Adrenal gland (tissue), 19 donors: ENCODE measurements at places on chromosomes 16 and 17.

DNA sequence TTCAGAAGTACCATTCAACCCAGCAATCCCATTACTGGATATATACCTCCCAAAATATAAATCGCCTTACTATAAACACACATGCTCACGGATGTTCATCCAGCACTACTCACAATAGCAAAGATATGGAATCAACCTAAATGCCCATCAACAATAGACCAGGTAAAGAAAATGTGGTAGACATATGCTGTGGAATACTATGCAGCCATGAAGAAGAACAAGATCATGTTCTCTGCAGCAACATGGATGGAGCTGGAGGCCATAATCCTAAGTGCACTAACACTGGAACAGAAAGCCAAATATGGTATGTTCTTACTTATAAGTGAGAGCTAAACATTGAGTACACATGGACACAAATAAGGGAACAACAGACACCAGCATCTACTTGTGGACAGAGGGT, 7.8 kb downstream of the ALOX15 start:
- H3K36me3 ChIP-seq = no peaks in the 10 kb centered on the region
- H3K4me1 ChIP-seq = no peaks in the 10 kb centered on the region
- H3K4me3 ChIP-seq = no peak overlapping the region
- H3K27ac ChIP-seq = no peak overlapping the region

GRCh38 chr17:63519972-63520882, 2.9 kb upstream of the KCNH6 start:
- no peaks in the 10 kb centered on the region for H3K4me1 ChIP-seq
- DNase-seq = no peak
- no peaks in the 10 kb centered on the region for H3K36me3 ChIP-seq
- no peak overlapping the region for H3K4me3 ChIP-seq
- no peak overlapping the region for H3K27ac ChIP-seq

DNA sequence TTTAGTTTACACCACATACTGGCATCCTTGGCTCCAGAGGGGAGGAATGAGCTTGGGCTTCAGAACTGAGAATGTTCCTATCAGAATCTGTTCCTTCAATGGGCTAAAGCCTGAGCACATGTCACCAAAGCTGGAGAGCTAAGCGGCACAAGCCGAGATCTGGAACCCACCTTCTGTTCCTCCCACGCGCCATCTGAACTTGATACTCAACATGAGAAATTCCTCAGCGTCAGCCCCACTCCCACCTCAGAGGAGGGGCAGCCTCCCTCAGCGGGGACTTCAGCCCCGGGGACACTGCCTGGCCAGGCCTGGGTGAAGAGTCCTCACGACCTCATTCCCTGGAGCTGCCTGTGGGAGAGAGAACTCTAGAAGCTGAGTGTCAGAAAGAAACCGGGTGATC, 22.8 kb upstream of the SLC47A1 start:
- no peak overlapping the region for H3K4me3 ChIP-seq
- H3K27ac ChIP-seq = no peak overlapping the region
- H3K27me3 ChIP-seq = no peaks in the 10 kb centered on the region
- H3K4me1 ChIP-seq = peaks cover 8% of the 10 kb centered on the region
- no peaks in the 10 kb centered on the region for H3K36me3 ChIP-seq

DNA sequence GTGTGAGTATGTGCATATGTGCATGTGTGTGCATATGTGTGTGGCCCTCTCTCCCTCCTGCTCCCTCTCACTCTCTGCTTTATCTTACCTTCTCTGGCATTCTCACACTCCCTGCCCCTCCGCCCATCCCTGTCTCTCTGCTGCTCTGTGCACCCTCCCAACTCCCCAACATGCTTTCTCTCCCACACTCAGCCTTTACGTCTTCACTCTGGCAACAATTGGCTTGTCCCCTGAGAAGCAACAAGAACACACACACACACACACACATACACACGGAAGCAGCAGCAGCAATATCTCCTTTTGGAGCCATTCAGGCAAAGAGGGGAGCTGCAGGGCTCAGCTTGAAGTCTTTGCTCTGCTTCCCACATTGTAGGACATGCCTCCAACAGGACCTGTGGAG, 27.8 kb downstream of the PITPNM3 start:
- no peaks in the 10 kb centered on the region for H3K27me3 ChIP-seq
- no peak overlapping the region for H3K27ac ChIP-seq
- H3K4me1 ChIP-seq = no peaks in the 10 kb centered on the region
- H3K36me3 ChIP-seq = no peaks in the 10 kb centered on the region

GRCh38 chr17:28120766-28121165, 78.3 kb downstream of the NLK start:
- peaks cover 11% of the 10 kb centered on the region for H3K36me3 ChIP-seq
- no peaks in the 10 kb centered on the region for H3K27me3 ChIP-seq
- H3K4me1 ChIP-seq = peaks cover 42% of the 10 kb centered on the region
- no peak overlapping the region for H3K27ac ChIP-seq
- no peak overlapping the region for H3K4me3 ChIP-seq

DNA sequence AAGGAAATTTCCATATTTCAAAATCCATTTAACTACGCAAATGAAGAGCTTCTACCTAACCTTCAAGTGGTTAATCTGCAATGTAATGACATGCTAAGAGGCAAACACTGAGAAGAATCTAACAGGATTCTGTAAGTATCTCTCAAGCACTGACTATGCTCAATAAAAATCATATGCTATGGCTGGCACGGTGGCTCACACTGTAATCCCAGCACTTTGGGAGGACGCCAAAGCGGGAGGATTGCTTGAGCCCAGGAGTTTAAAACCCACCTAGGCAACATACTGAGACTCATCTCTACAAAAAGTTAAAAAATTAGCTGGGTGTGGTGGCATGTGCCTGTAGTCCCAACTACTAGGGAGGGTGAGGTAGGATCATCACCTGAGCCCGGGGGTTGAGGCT, 32.7 kb downstream of the GNA13 start:
- H3K27me3 ChIP-seq = no peaks in the 10 kb centered on the region
- no peaks in the 10 kb centered on the region for H3K36me3 ChIP-seq
- H3K27ac ChIP-seq = peak overlapping the region; percentile 54
- no peak for DNase-seq
- no peak overlapping the region for H3K4me3 ChIP-seq

GRCh38 chr16:83926726-83927397, 26.2 kb upstream of the OSGIN1 start:
- peaks cover 5% of the 10 kb centered on the region for H3K4me1 ChIP-seq
- H3K27me3 ChIP-seq = no peaks in the 10 kb centered on the region
- DNase-seq = peak; percentile 76
- H3K4me3 ChIP-seq = no peak overlapping the region
